HFFc6 (cell line): ENCODE measurements at places on chromosomes 16 and 17. TPM values are rescaled to one million over a fixed set of nuclear protein-coding genes. Genes with fewer than 3 reads are reported as not detected.

CCL16 gene
- not detected in 3 replicates for total RNA-seq

GRCh38 chr16:67481561-67482232 is 740 bp upstream of the ATP6V0D1 start:
- no peak for DNase-seq

DNA sequence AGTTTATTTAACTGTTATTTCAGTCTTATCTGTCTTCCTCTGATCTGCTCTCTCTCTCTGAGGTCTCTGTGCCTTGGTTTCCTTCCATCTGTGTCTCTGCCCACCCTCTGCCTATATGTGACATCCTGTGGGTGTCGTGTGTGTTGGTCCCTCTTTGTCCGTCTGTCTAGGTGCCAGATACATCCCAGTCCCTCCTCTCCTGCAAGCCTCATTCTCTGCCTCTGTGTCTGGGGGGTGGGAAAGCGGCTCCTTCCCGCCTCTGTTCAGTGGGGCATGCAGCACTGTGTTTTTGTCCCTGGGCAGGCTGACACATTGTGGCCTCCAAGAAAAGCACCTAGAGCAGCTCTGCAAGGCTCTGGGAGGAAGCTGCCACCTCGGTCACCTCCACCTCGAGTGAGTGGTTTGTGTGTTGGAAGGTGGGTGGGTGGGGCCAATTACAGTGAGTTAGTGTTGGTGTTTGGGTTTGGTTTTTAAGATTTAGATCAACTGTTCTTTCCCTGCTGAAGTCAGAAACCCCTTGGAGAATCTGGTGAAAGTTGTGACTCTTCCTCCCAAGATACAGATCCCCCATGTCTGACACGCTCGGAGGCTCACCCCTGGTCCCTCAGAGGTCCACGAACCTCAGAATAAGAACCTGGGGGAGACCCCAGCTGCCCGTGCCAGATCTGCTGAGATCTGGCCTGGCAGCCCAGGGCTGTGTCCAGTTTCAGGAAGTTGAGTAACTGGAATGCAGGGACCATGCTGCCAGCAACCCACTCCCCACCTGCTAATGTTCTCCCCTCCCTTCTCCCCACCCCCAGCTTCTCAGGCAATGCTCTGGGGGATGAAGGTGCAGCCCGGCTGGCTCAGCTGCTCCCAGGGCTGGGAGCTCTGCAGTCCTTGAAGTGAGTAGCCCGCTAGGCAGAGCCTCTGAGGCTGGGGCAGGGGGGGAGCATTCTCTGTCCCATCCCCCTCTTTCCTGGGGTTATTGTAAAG is 50.9 kb upstream of the CPNE2 start:
- no peak for DNase-seq

CLEC19A gene
- total RNA-seq: not detected in 3 replicates

DNA sequence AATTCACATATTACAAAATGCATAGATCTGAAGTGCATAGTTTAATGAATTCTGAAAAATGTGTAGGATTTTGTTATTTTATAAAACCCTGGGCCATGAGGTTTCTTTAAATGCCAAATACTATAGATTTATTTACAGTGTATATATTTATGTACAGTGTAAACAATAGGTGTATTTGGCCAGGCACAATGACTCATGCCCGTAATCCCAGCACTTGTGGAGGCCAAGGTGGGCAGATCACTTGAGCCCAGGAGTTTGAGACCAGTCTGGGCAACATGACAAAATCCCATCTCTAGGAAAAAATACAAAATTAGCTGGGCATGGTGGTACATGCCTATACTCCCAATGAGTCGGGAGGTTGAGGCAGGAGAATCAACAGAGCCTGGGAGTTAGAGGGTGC is 249.4 kb downstream of the PRKCA start:
- no peak for DNase-seq

ANKFN1 gene
- 0.24 to 0.47 TPM (median 0.41 TPM) in 3 replicates for total RNA-seq

DNA sequence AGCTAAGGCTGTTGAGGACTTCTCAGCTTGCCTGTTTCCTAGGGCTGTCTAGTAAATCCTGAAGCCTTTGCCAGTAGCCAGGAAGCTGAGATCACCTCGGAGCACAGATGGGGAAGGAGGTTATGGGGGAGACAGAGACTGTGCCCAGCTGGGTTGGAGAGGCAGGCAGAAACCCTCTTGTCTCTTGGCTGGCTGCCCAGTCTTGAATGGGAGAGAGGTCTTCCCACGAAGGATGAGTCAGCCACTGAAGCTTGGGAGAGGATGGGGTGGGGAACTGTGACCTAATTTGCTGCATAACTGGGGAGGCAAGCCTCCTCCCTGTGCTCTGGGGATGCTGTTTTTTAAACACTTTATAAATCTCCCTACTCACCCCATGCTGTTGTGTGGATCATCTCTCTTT is 69.8 kb downstream of the SHISA9 start:
- DNase-seq: peak; percentile 1

DNA sequence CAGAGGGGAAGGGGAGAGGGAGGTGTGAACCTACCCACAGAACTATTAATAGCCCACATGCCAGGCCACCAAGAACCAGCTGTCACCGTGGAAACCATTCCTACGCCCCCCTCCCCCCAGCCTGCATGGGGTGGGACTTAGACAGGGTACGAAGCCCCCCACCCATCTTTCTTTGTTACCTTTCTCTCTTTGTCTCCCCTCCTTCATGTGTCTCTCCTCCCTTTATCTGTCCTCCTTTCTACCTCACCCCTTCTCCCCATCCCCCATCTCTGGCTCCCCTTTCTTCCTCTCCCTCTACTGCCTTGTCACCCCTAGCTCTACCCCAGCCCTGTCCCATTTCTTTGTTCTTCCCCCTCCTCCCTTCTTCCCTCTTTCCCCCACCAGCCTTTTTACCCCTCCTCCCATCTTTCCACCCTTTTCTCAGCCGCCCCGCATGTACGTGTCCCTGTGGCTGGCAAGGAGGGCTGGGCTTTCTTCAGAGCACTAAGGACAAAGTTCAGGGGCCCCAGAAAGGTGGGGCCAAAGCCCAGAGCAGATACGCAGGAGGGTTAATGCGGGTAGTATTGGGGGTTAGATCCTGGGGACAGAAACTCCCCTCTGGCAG is 8.0 kb downstream of the THRA start:
- no peak for DNase-seq

- peak; percentile 45 for DNase-seq
Measured at GRCh38 chr17:45740553-45741330, 43.4 kb upstream of the CRHR1 start.

TOX3 gene
- total RNA-seq: not detected in 2 replicates

FOXL1 gene
- 21.8 to 25.3 TPM (median 22.9 TPM) in 3 replicates for total RNA-seq

- DNase-seq: no peak
Measured at GRCh38 chr17:32123782-32124181, 18.5 kb upstream of the RHOT1 start.

CARD14 gene
- not detected in 3 replicates for total RNA-seq

CD300H gene
- total RNA-seq: not detected in 3 replicates

- peak; percentile 33 for DNase-seq
Measured at GRCh38 chr16:15950161-15950854, 892 bp downstream of the ABCC1 start.
